ENCODE measurements at places on chromosomes 1 and 21.

GRCh38 chr21:32007456-32007855 is 134.6 kb downstream of the HUNK start:
- DNase-seq = no peak

DNA sequence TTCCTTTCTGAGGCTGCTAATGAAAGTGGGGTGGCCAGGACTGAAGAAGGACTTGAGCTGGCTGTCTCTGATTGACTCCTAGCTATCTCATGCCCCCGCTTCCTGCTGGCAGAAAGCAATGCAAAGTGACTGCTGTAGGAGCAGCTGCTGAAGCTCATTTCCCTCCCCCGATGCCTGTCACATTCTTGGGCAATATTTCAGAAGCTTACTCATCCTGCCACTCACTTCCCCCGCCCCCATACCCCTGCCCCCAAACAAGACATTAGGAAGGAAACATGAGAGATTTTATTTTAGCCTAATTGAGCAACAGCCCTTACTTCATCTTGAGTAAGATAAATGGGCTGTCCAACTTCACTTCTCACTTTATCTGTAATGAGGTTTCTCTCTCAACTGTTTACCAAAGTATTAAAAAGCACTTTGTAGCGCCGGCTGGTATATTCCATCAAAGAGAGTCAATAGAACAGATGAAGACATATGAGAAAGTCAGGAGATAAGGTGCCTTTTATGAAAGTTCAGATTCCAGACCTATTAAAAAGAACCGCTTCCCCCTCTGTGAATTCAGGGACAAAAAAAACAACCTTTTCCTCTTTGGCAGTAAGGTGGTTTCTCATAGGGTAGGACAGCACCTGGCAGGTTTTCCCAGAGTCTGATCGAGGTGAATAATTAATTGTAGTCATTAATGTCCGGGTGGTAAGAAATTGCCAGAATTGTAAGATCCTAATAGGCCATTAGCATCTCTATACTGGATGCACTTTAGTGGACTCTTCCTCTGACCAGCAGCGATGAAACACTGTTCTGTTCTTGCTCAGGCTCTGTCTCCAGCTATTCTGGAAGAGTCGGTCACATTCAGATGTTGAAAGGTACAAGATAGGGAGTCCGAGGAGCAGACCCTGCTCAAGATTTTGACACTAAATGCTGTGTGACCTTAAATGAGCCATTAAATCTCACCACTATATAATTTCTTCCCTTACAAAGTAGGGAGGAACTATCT is 70.2 kb downstream of the SH3GLB1 start:
- peak; percentile 27 for DNase-seq

- DNase-seq = no peak
These were observed 411.1 kb downstream of the SETD4 start for GRCh38 chr21:35649186-35649585.

GRCh38 chr1:213457733-213458132 is 406.7 kb downstream of the RPS6KC1 start:
- DNase-seq = no peak

DNA sequence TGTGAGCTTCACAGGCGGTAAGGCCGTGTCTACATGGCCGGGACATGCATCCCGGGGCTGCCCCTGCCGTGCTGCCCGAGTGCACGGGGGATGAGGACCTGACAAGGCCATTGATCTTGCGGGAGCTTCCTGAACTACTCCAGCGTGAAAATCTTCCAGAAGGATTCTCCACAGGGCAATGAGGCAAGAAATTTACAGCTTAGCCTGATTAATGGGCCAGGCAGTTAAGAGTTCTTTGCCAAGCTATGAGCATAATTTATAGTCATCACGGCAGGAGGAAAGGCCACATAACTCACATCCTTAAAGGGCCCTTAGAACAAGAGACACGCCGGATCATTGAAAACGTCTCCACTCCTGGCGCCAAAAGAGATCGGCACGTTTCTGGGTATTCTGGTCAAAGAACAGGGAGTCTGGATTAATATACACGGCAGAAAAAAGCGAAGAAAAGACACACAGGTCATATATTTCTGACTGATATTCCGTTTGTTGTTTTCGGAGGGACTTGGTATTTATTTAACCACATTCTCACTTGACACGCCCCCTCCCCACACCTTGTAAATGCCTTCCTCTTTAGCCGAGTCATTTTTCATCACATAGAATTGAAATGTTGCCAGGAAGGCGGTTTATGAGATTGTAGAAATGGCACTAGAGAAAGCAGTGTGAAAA is 180.5 kb downstream of the DYRK1A start:
- no peak for DNase-seq

DNA sequence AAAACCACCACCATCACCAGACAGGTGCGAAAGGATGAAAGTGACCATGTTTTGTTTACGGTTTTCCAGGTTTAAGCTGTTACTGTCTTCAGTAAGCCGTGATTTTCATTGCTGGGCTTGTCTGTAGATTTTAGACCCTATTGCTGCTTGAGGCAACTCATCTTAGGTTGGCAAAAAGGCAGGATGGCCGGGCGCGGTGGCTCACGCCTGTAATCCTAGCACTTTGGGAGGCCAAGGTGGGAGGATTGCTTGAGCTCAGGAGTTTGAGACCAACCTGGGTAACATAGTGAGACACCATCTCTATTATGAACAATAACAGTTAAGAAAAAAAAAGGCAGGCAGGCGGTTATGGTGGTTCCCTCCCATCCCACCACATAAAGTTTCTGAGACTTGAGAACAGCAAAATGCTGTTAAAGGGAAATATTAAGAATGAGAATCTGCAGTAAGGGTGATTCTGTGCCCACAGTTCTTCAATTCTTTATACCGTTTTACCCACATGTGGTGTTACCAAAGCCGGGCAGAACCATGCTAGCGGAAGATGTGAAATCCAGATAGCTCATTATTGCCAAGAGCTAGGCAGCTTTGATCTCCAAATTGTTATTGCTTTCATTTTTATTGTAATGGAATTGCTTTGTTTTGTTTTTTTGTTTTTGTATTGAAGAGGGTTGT is 34.5 kb upstream of the TDRD10 start:
- no peak for DNase-seq

GRCh38 chr1:15430787-15431570 is 7.3 kb upstream of the CTRC start:
- DNase-seq = peak; percentile 74

DNA sequence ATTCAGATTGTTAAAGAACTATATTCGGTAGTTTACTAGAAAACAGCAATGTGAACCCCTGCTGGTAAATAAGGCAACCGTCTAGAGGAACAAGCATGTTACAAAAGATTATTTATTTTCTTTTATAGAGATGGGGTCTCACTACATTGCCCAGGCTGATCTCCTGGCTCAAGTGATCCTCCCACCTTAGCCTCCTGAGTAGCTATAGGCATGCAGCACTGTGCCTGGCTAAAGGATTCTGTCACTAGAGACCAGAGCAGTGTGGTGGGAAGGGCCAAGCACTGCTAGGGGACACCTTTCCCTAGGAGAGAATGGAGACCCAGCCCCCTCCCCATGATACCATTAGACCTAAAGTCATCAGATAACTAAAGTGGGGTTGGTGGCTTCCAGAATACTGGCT is 28.9 kb downstream of the SLC27A3 start:
- no peak for DNase-seq

DNA sequence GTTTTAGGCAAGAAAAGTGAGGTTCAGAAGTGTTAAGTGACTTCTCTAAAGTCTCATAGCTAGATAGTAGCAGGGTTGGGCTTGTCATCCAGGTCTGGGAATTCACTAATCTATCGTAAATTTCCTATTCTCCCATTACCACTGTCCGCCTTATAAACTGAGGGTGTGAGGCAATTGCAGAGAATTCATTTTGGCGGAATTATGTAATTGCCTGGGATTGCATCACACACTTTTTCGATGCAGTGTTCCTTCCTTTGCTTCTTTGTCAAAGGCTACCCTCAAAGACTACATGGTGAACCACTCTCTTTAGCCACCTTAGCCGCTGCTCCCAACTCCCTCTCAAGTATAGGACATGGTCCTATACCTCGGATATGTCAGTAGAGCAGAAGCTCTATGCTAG is 19.1 kb downstream of the SELP start:
- no peak for DNase-seq

- DNase-seq = no peak
These were observed 69.6 kb downstream of the OLFML2B start for GRCh38 chr1:161954050-161954449.

DNA sequence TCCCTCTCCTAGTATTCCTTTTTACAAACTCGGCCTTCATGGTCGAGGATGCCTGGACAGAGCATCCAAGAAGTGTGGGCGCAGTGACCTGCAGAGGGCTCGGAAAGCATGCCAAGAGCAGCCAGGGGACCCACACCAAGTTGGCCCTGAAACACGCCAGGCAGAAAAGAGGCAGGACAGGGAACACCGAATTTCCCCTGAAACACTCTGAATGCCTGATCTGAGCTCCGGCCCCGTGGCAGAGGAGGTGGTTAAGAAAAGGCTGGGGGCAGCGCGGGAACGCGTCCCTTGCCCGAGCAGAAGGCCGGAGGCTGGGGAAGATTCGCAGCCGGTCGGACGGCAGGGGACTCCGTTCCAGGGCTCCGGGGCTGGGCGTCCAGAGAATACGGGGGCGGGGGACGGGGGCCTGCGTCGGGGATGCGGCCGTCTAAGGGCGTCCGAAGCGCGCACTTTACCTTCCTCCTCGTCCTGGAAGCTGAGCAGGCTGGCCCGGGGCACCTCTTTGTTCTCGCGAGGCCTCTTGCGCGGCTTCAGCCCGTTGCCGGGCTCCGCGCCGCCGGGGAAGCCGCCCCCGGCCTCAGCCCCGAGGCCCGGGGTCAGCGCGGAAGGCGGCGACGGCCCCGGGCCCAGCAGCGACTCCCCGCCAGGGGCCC is 558 bp downstream of the PAXBP1 start:
- DNase-seq = peak; percentile 69

DNA sequence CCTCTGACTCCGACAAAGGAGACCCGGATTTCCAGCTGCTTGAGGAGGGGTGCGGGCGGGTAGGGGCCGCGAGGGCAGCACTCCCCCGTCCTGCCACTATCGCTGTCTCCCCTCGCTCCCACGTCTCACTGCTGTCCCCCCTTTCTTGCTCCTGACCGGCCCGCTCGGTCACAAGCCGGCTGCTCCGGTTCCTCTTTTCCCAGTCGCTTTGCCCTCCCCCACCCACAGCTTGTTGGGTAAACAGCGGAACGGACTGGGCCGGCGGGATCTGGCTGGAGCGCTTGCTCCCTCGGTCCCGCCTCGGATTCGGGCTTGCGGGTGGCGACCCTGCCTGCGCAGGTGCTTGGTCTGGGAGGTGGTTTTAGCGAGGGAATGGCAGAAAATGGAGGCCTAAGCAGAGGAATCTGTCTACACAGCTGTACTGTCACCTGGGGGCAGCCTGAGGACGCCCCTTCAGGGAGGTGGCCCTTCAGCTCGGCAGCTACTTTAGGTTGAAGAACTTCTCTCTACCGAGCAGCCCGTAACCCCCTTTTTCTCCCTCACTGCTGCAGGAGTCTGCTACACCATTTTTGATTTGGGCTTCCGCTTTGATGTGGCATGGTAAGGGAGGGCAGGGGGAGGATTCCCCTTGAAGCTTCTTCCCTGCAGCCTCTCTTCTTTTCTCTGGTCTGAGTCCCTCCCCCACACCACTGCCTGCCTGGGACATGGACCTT is 645 bp downstream of the ATP6V0B start:
- peak; percentile 40 for DNase-seq

DNA sequence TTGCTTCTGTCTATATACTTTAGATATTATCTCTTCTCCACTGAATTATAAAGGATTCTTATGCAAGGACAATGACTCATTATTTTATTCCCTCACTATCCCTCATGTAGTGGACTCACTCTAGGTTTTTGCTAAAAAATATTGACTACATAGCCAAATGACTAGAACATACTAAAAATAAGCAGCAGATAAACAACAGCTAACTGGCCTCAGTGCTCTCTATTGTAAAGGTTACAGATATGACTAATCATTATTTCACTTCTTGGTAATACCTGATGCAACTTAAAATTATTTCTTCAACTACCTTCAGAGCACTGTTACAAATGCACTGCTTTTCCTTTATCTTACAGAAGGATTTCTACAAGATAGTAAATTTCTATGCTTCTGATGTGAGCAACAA is 147.6 kb upstream of the DEPDC1 start:
- no peak for DNase-seq

GRCh38 chr1:180160357-180160756 is 5.7 kb downstream of the QSOX1 start:
- DNase-seq = no peak

- no peak for DNase-seq
These were observed 1.9 kb downstream of the EFNA3 start for GRCh38 chr1:155080312-155081228.

Data from activated CD4-positive, alpha-beta memory T cell treated with anti-CD3 and anti-CD28 coated beads, Interleukin-2, amount 10 ng/mL, durations not matched to agents 7 days and 5 days (primary cell).